ENCODE measurements at places on chromosomes 5 and 9. TPM values are rescaled to one million over a fixed set of nuclear protein-coding genes. Genes with fewer than 3 reads are reported as not detected.

Gene IFNK
- total RNA-seq: not detected

Gene LMX1B
- total RNA-seq: 0.85 TPM

Gene NPDC1
- 57.6 TPM for total RNA-seq

Gene TICAM2
- 0.33 TPM for total RNA-seq

Gene ACSL6
- total RNA-seq: 1.6 TPM

Gene C5orf58
- 1.4 TPM for total RNA-seq

- H3K36me3 ChIP-seq: peaks cover 11% of the 10 kb centered on the region
- H3K27me3 ChIP-seq: no peaks in the 10 kb centered on the region
- DNase-seq: no peak
- H3K27ac ChIP-seq: no peak overlapping the region
- H3K4me1 ChIP-seq: peaks cover 16% of the 10 kb centered on the region
Observed at GRCh38 chr5:142317753-142318152, 7.1 kb downstream of the SPRY4 start.

- H3K27ac ChIP-seq: no peak overlapping the region
- peaks cover 19% of the 10 kb centered on the region for H3K36me3 ChIP-seq
- no peaks in the 10 kb centered on the region for H3K27me3 ChIP-seq
- no peaks in the 10 kb centered on the region for H3K4me1 ChIP-seq
- DNase-seq: no peak
- no peak overlapping the region for H3K4me3 ChIP-seq
Observed at GRCh38 chr5:5298068-5298633, 124.3 kb upstream of the ICE1 start.

DNA sequence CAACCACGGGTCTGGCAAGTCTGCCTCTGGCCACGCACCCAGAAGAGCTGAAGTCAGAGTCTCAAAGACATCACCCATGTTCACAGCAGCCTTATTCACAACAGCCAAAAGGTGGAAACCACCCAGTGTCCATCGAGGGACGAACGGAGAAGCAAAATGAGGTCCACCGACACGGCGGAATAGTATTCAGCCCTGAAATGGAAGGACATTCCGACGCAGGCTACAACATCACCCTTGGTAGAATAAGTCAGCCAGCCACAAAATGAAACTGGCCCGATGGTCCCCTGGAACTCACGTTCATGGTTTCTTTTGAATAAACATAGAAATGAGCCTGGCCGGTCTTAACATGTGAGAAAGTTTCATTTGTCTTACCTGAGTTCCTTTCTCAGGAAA is 16.9 kb downstream of the CCDC187 start:
- H3K27ac ChIP-seq: no peak overlapping the region
- no peaks in the 10 kb centered on the region for H3K4me1 ChIP-seq
- H3K36me3 ChIP-seq: no peaks in the 10 kb centered on the region
- H3K4me3 ChIP-seq: no peak overlapping the region
- no peak for DNase-seq

- peaks cover 3% of the 10 kb centered on the region for H3K4me1 ChIP-seq
- H3K36me3 ChIP-seq: no peaks in the 10 kb centered on the region
- no peak for DNase-seq
- H3K27ac ChIP-seq: no peak overlapping the region
Observed at GRCh38 chr5:128528637-128529255, 9.3 kb downstream of the FBN2 start.

DNA sequence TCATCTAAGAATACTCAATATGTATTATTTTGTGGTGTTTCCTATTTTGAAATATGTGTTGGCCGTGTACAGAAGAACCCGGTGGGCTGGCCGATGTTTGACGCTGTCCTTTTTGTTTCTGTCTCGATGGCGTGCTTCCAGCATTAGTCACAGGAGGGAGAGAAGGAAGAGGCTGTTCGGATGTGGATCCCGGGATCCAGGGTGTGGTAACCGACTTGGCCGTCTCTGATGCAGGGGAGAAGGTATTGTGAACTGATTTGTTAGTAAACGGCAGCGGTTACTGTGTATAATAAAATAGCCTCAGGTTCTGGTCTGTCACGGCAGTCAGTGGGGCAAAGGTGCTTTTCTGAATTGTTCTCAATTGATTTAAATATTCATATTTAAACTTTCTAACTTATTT is 275.0 kb downstream of the ARHGEF28 start:
- no peak overlapping the region for H3K27ac ChIP-seq
- no peaks in the 10 kb centered on the region for H3K4me1 ChIP-seq
- DNase-seq: no peak
- H3K4me3 ChIP-seq: no peak overlapping the region
- no peaks in the 10 kb centered on the region for H3K27me3 ChIP-seq

DNA sequence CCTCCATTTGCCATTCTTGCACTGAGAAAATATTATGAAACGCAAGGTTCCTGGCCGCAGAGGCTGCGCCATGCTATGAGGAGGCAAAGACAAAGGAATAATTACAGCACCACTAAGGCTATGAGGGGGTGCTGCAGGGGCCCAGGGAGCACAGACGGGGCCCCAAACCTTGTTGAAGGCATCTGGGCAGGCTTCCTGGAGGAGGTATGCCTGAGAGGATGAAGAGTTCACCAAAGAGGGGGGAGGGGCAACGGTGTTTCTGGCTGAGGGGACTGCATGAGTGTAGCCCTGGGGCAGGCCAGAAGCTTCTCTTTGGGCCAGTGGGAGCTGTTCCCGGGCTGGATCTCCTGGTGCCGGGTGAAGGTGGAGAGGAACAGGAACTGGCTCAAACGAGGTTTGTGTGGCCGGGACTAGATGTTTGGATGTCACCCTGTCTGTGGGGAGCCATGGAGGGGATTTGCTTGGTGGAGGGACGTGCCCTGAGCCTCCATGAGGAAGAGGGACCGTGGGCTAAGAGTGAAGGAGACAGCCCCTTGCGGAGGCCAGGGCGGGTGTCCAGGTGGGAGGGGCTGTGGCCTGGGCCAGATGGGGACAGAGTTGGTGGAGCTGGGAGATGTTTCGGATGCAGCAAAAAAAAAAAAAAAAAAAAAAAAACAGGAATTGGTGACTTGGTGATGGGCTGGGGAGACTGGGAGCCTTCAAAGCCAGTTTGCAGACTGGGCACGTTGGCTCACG is 28.2 kb downstream of the PTGES start:
- H3K36me3 ChIP-seq: no peaks in the 10 kb centered on the region
- H3K4me3 ChIP-seq: 0 out of 3 replicates have a peak overlapping the region, but pooled peaks have one; percentile 35
- H3K4me1 ChIP-seq: no peaks in the 10 kb centered on the region
- no peak overlapping the region for H3K27ac ChIP-seq

DNA sequence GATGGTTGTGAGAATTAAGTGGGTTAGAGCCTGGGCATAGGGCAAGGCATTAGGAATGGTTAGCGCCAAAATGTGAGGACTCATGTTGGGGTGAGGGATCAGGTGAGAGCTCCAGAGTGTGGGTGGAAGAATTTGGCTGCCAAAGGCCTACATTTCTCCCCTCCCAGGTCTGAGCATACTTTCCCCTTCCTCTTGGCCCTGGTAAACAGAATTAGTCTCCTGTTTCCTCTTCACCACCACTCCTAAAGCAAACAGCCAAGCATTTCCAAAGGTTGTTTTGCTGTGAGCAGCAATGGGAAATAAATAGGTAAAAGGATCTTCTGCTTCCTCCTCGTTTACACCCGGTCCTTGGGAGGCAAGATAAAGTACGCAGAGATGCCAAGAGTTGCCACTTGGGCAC is 132.5 kb downstream of the ZSWIM6 start:
- no peak overlapping the region for H3K4me3 ChIP-seq
- H3K27ac ChIP-seq: no peak overlapping the region
- H3K4me1 ChIP-seq: peaks cover 4% of the 10 kb centered on the region
- no peak for DNase-seq

DNA sequence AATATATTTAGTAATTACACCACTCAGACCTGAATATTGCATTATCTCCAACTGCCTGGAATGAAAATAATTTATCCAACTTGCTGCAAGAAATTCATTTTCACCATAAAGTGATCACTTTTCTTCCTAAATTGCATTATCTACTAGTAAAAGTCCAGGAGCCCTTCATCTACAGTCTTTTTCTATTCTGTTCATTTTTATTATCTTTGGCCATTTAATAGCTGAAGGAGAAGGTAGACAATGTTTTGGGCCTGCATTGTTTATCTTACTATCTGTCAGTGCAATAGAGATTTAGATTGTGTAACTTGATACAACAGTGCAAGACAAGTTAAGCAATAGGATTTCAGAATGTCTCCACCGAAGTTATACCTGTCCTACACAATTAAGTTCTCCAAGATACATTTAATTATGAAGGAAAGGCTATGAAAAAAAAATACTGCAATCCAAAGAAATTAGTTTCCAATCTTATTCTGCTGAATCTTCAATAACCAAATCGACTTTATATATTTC is 1339.7 kb upstream of the CDH6 start:
- no peak overlapping the region for H3K4me3 ChIP-seq
- H3K27me3 ChIP-seq: no peaks in the 10 kb centered on the region
- no peaks in the 10 kb centered on the region for H3K36me3 ChIP-seq
- H3K27ac ChIP-seq: no peak overlapping the region
- no peak for DNase-seq
- no peaks in the 10 kb centered on the region for H3K4me1 ChIP-seq

GRCh38 chr5:34957857-34958690 is 28.7 kb downstream of the DNAJC21 start:
- H3K27ac ChIP-seq: no peak overlapping the region
- H3K36me3 ChIP-seq: peaks cover 5% of the 10 kb centered on the region
- H3K4me1 ChIP-seq: no peaks in the 10 kb centered on the region
- H3K4me3 ChIP-seq: no peak overlapping the region
- no peaks in the 10 kb centered on the region for H3K27me3 ChIP-seq
- DNase-seq: no peak

- no peak overlapping the region for H3K4me3 ChIP-seq
- H3K27ac ChIP-seq: no peak overlapping the region
- H3K27me3 ChIP-seq: no peaks in the 10 kb centered on the region
- DNase-seq: no peak
Observed at GRCh38 chr5:168852329-168852728, 273.2 kb upstream of the PANK3 start.

GRCh38 chr9:131639769-131640437 is 94.6 kb downstream of the PRRT1B start:
- DNase-seq: no peak
- peaks cover 14% of the 10 kb centered on the region for H3K36me3 ChIP-seq
- no peak overlapping the region for H3K27ac ChIP-seq
- H3K27me3 ChIP-seq: no peaks in the 10 kb centered on the region
- H3K4me3 ChIP-seq: no peak overlapping the region
- H3K4me1 ChIP-seq: peaks cover 3% of the 10 kb centered on the region

GRCh38 chr5:125429498-125429897 is 683.1 kb upstream of the ZNF608 start:
- H3K36me3 ChIP-seq: no peaks in the 10 kb centered on the region
- no peak overlapping the region for H3K27ac ChIP-seq
- no peaks in the 10 kb centered on the region for H3K27me3 ChIP-seq
- H3K4me1 ChIP-seq: no peaks in the 10 kb centered on the region

- H3K27me3 ChIP-seq: no peaks in the 10 kb centered on the region
- no peak for DNase-seq
- H3K4me3 ChIP-seq: no peak overlapping the region
- no peaks in the 10 kb centered on the region for H3K4me1 ChIP-seq
- no peaks in the 10 kb centered on the region for H3K36me3 ChIP-seq
- H3K27ac ChIP-seq: no peak overlapping the region
Observed at GRCh38 chr5:164335837-164336236, 830.4 kb downstream of the MAT2B start.

DNA sequence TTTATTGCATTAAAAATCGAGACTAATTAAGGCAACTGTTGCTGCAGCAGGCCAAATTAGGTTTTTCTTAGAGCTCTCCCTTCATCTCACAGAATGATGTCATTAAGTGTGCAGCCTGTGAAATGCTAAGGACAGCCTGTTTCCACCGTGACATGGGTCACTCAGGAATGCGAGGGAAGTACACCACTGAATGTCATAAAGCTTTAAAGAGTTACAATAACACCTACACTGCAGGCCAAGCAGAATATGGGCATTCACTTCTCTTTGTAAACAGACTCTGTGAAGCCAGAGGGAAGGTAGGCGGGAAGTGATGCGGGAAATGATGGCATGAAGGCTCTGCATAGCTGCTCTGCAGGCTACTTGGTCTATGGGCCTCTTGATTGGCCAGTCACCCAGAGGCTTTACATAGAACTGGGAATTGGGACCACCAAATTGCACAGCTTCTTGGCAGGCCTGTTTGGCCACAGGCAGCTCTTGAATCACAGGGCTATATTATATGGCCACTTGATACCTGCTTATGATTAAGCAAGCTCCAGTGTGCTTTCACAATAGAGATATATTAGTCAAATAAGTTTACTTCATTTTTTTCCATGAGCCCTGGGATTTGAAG is 28.4 kb upstream of the AOPEP start:
- H3K36me3 ChIP-seq: no peaks in the 10 kb centered on the region
- H3K4me1 ChIP-seq: 0 out of 2 replicates have a peak, but pooled peaks cover 2% of the 10 kb centered on the region
- H3K27me3 ChIP-seq: no peaks in the 10 kb centered on the region
- peak; percentile 31 for DNase-seq
- no peak overlapping the region for H3K4me3 ChIP-seq

GRCh38 chr5:76524868-76525267 is 98.3 kb downstream of the F2RL2 start:
- peaks cover 29% of the 10 kb centered on the region for H3K4me1 ChIP-seq
- no peaks in the 10 kb centered on the region for H3K27me3 ChIP-seq
- H3K4me3 ChIP-seq: peak overlapping the region; percentile 50
- no peaks in the 10 kb centered on the region for H3K36me3 ChIP-seq
- peak overlapping the region; percentile 18 for H3K27ac ChIP-seq

DNA sequence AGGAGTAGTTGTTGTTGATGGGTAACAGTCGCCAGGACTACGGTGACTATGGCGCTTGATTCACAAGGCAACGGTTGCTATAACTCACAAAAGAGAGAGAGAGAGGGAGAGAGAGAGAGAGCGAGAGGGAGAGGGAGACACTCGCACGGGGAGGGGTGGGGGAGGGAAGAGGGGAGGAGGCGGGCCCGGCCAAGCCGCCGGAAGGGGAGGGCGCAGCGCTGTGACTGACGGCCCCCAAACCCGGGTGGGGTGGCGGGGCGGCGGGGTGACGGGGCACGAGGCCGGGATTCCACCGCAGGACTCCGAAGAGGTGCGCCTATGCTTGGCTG is at the start of gene RFX3:
RFX3 (minus strand) TSS at position 166 of the 329 bp plus-strand sequence. CDS start 130,413 bp downstream, outside the sequence.
- peak within 1 kb of the TSS; percentile 93 for H3K27ac ChIP-seq
- H3K4me1 ChIP-seq: no peaks in the 10 kb centered on the region
- peak within 1 kb of the TSS; percentile 94 for H3K4me3 ChIP-seq
- DNase-seq: peak; percentile 90
